ENCODE measurements at places on chromosomes 5 and 9. TPM values are rescaled to one million over a fixed set of nuclear protein-coding genes. Genes with fewer than 3 reads are reported as not detected.

MELK gene
- total RNA-seq = 28.6 TPM

KCNMB1 gene
- total RNA-seq = 0.35 TPM

C7 gene
- total RNA-seq = 7.7 TPM

CD74 gene
- total RNA-seq = 0.07 TPM

GRCh38 chr5:68289498-68289897 is 73.9 kb downstream of the PIK3R1 start:
- no peak for DNase-seq

DNA sequence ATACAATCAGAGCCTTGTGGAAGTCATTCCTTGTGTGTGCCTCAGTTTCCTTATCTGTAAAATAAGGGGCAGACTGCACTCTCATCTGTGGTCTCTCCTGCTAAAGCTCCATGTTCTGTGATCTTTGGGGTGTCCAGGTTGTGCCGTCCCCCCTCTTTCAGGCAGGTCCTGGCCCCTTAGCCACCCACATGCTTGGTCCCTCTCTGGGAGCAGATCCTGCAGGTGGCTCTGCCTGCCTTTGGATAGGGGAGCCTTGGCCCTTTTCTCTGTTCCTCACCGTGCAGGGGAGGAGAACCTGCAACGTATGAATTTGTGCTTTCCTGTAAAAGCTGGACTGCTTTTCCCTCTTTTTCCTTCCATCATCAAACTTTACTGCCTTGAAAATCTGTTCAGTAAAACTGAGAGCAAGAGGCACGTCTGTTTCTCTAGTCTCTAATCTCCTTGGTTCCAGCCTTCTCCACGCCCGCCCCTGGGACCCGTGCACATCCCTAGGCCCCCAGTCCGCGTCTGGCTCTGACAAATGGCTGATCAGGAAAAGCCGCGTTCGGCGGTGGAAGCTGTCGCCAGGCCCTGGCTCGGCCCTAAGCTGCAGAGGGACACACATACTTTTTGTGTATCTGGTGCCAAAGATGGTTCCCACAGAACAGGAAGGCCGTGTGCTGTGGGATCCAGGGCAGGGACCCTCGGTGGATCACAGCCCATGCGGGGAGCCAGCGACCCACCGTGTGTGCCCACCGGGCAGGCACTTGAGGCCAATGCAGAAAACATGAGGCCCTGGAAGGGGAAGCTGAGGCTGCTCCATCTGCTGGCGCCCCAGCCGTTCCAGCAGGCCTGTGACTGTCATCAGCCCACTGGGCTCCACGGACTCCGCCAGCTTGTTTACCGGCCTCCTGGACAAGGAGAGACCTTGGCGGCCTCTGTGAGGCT is 43.4 kb upstream of the COL5A1 start:
- DNase-seq = no peak

DNA sequence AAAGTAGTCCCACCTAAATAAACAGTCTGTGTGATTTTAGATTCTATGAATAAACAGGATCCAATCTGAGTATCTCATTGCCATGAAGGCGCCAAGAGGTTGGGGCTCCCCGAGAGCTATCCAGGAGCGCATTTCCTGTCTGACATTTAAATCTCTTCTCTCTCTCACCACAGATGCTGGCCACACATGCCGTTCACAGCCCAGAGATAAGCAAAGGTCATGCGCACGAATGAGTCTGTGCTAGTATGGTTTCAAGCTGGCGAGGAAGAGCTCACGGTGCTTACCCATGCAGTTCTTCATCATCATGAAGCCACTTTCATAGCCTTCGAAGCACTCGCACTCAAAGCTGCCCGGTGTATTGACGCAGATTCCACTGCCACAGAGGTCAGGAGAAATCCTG is 199.4 kb downstream of the FBN2 start:
- DNase-seq = no peak

DNA sequence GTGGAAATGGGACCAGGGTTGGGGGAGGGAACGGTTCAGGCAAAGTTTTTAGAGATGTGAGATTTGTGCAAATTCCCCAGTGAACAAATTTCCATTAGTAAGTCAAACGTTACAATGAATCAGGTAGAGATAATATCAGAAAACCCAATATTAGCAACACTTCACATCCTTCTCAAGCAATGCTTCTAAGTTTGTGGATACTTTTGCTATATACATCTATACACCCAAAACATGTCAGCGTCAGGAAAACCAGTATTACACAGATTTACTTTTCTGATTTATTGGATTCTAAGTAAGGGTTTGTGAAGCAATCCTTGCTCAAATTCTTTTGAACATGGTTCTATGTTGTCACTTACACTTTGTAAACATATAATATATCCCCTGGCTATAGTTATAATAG is 6.5 kb downstream of the ALDH1A1 start:
- no peak for DNase-seq

DNA sequence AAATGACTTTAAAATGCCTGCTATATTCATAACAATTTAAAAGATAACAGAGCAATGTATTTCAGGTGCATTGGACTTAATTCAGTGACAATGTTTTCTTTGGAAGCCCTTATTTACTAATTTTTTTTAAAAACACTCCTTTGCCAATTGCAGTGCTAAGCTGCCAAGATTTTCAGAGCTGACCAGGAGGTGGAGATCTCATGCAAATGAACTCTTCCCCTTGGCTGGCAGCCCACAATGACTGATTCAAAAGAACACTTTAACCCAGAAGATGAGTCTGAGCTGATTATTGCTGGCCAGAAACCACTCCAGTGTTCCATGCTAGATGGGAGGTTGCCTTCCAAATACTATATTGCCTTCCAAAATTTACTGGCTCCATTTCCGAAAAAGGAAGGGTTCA is 128.3 kb upstream of the CCNH start:
- DNase-seq = no peak

DNA sequence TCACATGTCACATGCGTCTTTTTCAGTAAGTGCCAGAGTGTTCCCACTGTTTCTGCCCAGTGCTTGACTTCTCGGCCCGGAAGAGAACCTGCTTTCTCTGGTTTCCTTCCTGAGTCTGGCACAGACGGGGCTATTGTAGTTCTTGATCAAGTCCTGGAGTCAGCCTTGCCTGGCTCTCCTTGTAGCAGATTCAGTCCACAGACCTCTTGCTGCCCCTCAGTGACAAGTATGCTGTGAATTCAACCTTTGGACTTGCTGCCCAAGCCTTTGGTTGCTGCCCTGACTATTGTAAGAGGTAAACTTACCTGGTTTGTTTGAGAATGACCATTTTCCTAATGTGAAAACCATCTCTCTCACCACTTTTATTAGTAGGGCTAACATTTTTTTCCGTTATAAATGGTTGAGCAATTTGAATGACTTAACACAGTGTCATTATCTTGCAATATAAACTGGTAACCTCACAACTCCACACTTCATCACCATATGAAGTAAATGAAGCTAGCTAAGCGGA is 24.7 kb downstream of the ZBTB34 start:
- peak; percentile 59 for DNase-seq

- DNase-seq = no peak
Observed at GRCh38 chr5:78747055-78747454, 98.5 kb upstream of the LHFPL2 start.

- no peak for DNase-seq
Observed at GRCh38 chr5:87170799-87171198, 96.9 kb upstream of the RASA1 start.

DNA sequence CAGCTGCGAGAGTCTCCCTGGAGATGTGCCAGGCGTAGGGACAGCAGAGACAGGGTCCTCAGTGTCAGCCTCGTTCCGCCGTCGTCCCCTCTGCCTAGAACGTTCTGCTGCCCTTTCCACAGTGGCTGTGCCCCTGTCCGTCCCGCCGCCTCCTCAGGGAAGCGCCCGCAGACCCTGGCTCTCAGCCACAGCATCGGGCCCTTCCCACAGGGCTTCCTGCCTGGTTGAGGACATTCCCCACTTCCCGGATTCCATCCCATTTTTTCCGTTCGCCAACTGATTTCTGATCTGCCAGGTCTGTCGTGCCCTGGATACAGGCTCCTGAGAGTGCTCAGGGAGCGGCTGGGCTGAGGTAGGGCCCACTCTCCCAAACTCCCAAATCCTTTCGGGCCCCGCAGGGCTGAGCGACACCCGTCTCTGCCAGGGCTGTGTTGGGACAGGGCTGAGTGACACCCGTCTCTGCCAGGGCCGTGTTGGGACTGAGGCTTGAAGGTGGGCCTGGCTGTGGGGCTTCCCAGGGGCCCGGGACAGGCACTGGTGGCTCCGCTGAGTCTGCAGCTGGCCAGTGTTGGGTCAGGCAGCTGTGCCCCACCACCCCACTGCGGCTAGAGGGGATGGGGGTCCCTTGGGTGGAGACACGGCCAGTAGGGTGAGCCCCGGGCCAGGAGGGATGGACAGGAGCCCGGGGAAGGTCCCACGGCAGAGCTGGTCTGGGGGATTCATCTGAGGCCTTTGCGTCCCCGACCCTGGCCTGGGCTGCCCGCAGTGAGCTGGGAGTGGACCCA is 15.9 kb downstream of the DNLZ start:
- no peak for DNase-seq

GRCh38 chr5:9657819-9658218 is 27.7 kb upstream of the TAS2R1 start:
- DNase-seq = no peak

DNA sequence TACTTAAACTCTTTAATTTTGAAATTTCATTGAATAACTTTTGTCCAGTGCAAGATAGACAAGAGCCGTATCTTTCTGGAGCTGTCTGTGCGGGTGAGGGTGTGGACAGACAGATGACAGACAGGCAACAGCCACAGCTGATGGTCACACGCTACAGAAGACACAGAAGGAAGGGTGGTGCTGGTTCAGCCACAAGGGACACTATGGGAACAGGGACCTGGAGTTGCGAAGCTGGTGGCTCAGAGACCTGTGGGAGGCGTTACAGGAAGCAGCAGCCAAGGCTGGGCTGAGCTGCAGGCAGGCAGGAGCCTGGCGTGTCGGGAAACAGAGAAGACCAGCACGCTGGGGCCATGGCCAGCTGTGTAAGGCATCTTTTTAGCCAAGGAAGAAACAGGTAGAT is 104.4 kb downstream of the WNK2 start:
- DNase-seq = no peak
